ENCODE measurements at places on chromosomes 11 and 22. TPM values are rescaled to one million over a fixed set of nuclear protein-coding genes. Genes with fewer than 3 reads are reported as not detected.

OR2AG2 gene
- total RNA-seq, result not detected

LMNTD2 gene
- total RNA-seq, result 2.0 TPM

TRIM34 gene
- total RNA-seq, result 6.1 TPM

MFRP gene
- not detected for total RNA-seq

NDUFS8 gene
- total RNA-seq, result 143 TPM

OR4A16 gene
- not detected for total RNA-seq

TEX12 gene
- total RNA-seq, result 2.4 TPM

KCTD17 gene
- 21.3 TPM for total RNA-seq

ELF5 gene
- not detected for total RNA-seq

MCAM gene
- total RNA-seq, result 793 TPM

KDM4D gene
- 1.5 TPM for total RNA-seq

NF2 gene
- 27.8 TPM for total RNA-seq

OR51B4 gene
- not detected for total RNA-seq
